Activated CD4-positive, alpha-beta T cell treated with anti-CD3 and anti-CD28 coated beads for 48 hours (primary cell): ENCODE measurements at places on chromosomes 5 and 9.
A peak's percentile ranks its signal among the peaks of the same experiment; 100 is the strongest.

GRCh38 chr9:134014946-134015345 lies 10.3 kb upstream of the BRD3OS start:
- no peak for DNase-seq

DNA sequence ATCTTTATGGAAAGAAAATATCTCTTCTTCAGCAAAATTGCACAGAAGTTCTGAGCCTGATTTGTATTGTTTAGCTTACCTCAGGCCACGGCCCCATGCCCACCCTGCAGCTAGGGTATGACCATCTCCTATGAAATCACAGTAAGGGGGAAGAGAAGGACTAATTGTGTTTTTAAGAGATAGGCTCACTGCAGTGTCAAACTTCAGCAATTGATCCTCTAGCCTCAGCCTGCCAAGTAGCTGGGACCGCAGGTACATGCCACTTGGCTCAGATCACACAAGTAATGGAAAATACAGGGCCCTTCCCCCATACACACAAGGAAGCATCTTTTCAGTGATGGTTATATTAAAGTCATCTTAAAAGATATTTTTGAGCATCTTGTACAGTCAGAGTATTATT lies 60.0 kb downstream of the DMAC1 start:
- DNase-seq, result no peak

GRCh38 chr9:16074963-16075362 lies 522.1 kb downstream of the CCDC171 start:
- DNase-seq, result no peak

GRCh38 chr5:141637767-141638419 lies 1.1 kb downstream of the RELL2 start:
- peak; percentile 69 for DNase-seq
